AG08396 (cell line): ENCODE measurements at places on chromosomes 3 and 15.

DNA sequence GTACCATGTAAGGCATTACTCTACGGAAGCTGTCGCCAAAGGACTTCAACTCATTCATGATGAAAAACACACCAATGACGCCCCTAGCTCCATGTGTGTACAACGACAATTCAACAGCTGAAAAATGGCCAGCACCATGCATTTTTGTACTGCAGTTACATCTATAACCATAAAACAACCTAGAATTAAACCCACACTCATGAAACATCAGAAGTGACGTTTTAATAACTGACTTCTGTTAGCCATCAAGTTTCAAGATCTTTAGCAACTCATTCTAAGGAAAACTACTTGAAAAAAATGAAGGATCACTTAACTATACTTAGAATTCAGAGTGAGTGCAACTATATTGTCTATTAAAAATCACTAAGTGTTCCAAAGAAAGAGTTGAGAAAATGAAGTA, 84.9 kb downstream of the RFTN1 start:
- DNase-seq, result no peak

GRCh38 chr15:42100021-42100800, 5.8 kb upstream of the PLA2G4D start:
- DNase-seq, result no peak

DNA sequence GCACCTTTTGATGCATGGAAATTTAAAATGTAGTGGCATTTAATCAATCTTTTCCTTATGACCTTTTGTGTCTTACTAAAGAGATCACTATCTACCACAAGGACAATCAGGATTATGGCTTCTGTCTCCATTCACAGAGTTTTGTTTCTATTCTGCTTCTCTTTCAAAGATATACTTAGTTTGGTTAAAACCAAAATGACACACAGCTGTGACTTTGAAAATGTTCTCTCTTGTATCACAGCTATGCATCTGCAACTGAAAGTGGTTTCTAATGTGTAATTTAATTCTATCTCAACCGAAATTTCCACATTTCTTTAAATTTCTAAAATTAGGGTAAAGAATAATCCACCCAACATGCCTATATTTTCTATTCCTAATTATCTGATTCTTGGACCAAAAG, 27.7 kb downstream of the HLTF start:
- no peak for DNase-seq

DNA sequence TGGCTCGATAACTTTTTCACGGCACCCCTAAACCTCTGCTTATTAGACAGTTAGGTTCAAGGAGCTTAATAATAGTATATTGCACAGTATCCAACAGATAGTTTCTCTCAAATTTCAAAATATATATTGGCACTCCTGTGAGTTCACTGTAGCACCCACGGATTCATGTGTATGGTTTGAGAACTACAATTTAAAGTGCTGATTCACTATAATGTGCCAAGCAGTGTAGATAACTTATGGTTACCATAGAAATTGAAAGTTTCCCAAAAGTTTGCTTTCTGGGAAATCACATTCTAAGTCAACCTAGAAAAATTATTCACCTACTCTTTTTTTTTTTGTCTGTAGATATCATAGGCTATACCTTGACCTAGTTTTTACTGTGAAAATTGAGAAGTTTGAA, 86.6 kb downstream of the GAP43 start:
- no peak for DNase-seq

DNA sequence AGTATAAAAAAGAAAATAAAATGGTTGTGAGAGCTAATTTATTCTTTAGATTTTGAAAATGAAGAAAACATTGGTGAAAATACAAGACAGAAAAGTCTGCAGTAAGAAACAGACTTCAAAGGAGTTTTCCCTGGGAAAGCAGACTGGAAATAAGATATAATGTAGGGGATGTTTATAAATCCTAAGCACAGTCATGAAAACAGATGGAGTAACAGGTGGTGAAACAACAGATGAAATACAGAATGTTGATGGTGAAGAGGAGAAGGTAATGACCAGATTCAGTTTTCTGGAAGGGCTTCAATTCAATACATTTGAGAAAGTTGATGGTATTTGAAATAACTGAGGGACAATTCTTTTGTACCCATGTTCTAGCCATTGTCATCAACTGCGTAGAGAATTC, 353.9 kb downstream of the CHL1 start:
- DNase-seq, result no peak

GRCh38 chr3:55616803-55617202, 129.7 kb upstream of the WNT5A start:
- DNase-seq, result no peak

- DNase-seq, result no peak
Measured at GRCh38 chr3:152243721-152244516, 24.8 kb upstream of the MBNL1 start.

DNA sequence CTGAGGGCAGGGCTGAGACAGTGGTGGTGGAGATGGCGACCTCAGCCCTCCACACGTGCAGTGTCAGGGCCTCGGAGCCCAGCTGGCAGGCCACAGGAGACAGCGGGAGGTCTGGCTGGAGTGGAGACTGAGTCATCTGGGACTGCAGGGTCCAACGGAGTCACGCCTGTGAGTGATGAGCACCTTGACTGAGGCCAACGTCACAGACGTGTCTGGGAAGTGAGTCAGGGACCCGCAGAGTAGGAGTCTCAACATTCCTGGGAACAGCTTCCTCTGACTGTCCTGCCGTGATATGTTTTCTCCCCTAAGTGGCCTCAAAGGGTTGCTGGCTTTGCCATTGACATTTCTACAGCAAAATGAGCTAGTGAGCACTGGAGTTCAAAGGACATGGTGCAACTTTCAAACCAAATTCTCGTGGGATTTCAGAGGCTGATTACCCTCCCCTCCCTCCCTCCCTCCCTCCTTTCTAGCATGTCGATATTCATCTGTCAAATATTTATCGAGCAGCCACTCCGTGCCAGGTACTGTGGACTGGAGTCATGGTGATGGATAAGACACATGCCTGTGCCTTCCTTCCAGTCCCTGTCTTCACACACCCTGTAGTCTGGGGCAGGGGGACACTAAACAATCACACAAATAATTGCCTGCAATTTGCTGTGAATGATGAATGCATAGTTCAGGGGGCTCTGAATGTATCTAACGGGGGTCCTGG, 53.3 kb upstream of the AMOTL2 start:
- peak; percentile 92 for DNase-seq

- DNase-seq, result no peak
Measured at GRCh38 chr3:172062761-172063160, 23.4 kb downstream of the FNDC3B start.

- no peak for DNase-seq
Measured at GRCh38 chr3:16608816-16609215, 3.6 kb upstream of the DAZL start.
